ENCODE measurements at places on chromosomes 2 and 18.

- no peak for DNase-seq
These were observed 328.4 kb upstream of the DDX18 start for GRCh38 chr2:117486081-117486480.

GRCh38 chr2:191166111-191166755 is 15.4 kb upstream of the STAT4 start:
- DNase-seq = no peak

DNA sequence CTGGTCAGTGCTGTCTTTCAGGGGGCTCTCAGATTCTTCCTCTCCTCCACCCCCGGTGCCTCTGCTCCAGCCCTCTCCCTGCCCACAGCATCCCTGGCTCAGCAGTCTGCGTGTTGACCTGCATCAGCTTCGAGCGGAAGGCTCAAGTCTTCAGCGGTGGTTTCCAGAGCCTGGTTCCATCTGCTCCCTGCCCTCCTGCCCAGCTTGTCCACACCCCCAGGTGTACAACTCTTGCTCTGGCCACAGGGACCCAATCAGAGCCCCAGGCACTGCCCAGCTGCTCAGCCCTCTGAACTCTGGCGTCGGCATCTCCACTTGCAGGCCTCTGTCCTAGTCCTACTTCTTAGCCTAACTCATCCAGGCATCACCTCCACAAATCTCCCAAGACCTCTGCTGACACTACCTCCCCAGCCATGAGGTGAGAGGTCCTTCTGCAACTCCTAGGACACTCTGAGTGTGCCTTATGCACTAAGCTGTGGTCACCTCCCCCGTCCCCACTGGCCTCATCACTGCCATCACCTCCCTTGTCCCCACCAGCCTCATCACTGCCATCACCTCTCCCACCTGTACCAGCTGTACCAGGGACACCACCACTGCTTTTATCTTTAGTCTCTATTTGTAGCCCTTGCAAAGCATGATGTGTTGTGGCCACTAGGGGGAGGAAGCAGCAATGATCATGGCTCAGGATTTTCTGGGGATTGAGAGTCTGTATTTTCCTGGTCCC is 60.9 kb downstream of the EDAR start:
- peak; percentile 7 for DNase-seq

DNA sequence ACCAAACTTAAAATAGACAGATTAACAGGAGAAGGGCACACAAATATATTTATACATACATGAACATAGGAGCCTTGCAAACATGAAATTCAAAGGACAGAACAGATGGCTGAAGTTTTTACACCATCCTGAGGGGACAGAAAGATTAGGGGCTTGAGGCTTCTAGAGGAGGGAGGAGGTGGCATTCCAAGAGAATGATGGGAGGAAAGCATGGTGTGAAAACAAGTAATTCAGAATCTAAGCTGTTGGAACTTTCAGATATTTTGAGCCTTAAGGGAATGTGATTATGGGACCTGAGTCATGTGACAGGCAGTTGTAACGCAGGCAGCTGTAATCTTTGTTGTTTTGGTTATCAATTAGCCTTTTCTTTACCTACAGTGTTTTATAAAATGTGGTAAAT is 225.2 kb upstream of the SPOPL start:
- no peak for DNase-seq

GRCh38 chr2:128403814-128404708 is 85.4 kb upstream of the HS6ST1 start:
- DNase-seq = no peak

- no peak for DNase-seq
These were observed 56.1 kb upstream of the TTN start for GRCh38 chr2:178863130-178863855.

GRCh38 chr2:158963071-158963470 is 5.4 kb upstream of the TANC1 start:
- DNase-seq = no peak

- DNase-seq = no peak
These were observed 127.5 kb upstream of the TTC39C start for GRCh38 chr18:23887035-23887434.

DNA sequence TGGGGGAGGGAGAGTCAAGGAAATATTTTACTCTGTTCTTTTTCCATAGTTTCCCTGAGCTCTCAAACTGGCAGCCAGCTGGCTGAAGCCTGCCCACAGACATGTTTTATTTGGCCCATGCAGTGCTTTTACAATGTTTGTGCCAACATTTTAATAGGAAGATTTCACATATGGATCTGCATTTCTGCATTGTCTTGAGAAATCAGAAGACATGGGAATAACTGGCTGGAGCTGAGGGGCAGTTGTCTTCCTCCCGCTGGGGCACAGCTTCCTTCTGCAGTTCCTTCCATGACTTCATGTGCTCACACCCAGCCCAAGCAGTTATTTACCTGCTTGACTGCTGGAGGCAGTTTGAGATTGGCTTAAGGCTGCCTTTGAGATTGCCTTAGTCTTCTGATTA is 74.4 kb downstream of the PLCL1 start:
- DNase-seq = no peak

GRCh38 chr2:63530704-63531279 is 57.5 kb downstream of the WDPCP start:
- no peak for DNase-seq

DNA sequence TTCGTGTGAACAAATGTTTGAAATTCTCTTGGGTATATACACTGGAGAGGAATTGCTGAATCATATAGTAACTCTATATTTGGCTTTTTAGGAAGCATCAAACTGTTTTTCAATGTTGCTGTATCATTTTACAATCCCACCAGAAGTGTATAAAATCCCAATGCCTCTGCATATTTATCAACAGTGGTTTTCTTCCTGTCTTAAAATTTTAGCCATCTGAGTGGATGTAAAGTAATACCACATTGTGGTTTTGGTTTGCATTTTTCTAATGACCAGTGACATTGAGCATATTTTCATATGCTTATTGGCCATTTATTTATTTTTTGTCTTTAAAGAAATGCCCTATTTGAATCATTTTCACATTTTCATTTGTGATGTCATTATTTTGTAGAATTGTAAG is 22.8 kb upstream of the LRP1B start:
- no peak for DNase-seq
